AG20443 (cell line): ENCODE measurements at places on chromosomes 5 and 9.

DNA sequence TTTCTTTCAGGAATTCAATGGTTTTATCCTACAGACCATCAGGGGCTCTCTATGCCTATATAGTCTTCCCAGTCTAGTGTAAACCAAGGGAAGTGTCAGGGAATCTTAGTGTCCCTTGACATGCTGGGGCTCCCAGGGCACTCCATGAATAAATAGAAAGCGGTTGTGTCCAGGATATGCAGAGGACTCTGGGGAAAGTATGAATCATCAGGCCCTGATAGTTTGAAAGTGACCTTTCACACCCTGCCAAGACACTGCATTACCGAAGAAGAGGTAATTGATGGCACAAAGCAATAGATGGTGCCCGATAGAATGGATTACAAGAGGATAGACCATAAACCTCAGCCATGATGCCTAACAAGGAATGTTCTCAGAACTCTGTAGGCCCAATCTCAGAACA lies 163.3 kb upstream of the DAPK1 start:
- no peak for DNase-seq

- DNase-seq = no peak
These were observed 62.9 kb upstream of the IZUMO3 start for GRCh38 chr9:24608599-24608998.

- DNase-seq = no peak
These were observed 106.6 kb downstream of the COL23A1 start for GRCh38 chr5:178483620-178484019.

GRCh38 chr9:80649001-80649420 lies 1040.3 kb downstream of the TLE1 start:
- DNase-seq = peak; percentile 36

DNA sequence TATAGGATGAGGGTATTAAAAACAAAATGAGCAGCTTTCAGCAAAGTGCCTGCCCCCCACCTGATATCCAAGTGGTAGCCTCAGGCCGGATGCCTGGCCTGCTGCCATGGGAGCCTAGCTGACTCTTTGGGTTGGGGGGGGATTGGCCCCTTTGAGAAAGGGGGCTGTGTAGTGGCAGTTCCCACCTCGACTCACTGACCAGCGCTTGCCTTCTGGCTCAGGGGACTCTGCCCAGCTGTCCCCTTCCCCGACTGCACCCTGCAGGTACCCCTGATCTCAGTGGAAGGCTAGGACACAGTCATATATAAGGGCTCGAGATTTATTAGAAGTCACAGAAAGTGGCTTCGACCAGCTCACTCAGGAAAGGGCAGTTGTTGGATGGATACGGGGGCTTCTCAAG lies 1.5 kb upstream of the NEUROG1 start:
- no peak for DNase-seq

DNA sequence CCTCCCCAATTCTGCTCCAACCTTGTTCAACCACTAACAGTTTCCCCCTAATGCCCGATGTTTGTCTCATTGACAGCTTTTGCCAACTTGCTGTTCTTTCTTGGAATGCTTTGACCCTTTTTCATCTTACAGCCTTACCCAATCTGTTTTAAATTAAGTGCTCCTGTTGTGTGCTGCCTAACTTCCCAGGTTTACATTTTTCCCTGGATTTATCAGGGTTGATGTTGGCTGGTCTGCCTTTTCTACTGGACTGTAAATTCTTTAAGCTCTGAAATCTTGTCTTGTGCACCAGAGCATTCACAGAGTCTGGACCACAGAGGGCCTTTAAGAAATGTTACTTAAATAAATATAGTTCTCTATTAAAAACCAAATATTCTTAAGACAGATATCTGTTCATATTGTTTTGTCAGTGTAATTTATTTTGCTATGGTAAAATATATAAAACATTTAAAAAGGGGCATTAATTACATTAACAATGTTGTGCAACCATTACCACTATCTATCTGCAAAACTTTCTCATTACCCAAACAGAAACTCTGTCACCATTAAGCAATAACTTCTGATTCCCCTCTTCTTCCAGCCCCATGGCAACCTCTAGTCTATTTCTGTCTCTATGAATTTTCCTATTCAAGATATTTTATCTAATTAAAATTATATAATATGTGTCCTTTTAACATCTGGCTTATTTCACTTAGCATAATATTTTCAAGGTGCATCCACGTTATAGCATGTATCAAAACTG lies 73.0 kb downstream of the OSTF1 start:
- DNase-seq = no peak

DNA sequence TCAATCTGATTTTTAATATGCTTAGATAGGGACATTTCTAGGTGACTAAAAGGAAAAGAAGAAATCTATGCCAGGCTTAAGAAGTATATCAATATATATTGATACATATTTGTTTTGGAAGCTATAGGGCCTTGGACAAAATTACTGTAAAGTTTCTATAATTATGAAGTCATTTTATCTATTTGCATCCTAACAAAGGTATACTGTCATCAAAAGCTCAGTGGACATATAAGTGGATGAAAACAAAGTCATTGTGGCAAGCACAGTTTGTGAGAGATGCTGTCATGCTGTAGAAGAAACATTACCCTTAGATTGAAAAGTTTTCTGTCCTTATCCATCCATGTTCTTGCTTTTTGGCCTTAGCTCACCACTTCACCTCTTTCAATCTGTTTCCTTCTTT lies 140.3 kb upstream of the SPEF2 start:
- DNase-seq = no peak

DNA sequence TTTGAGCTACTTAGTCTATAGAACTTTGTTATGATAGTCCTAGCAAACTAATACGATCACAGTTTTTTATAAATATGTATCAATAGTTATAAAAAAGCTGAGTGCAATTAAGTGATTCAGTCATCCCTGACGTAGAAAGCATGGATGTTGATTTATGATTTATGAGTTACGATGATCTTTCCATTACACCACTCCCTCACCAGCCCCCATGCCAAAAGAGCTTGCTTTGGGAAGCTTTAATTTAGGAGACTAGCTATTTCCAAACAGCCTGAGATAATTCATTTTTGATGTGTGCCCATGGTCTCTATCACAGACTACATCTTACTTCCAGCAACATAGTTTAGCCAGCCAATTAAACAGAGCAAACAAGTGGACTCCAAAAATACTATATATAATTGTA lies 256.8 kb downstream of the GABRG2 start:
- no peak for DNase-seq

- DNase-seq = no peak
These were observed 105.2 kb downstream of the CDH10 start for GRCh38 chr5:24539613-24540012.

DNA sequence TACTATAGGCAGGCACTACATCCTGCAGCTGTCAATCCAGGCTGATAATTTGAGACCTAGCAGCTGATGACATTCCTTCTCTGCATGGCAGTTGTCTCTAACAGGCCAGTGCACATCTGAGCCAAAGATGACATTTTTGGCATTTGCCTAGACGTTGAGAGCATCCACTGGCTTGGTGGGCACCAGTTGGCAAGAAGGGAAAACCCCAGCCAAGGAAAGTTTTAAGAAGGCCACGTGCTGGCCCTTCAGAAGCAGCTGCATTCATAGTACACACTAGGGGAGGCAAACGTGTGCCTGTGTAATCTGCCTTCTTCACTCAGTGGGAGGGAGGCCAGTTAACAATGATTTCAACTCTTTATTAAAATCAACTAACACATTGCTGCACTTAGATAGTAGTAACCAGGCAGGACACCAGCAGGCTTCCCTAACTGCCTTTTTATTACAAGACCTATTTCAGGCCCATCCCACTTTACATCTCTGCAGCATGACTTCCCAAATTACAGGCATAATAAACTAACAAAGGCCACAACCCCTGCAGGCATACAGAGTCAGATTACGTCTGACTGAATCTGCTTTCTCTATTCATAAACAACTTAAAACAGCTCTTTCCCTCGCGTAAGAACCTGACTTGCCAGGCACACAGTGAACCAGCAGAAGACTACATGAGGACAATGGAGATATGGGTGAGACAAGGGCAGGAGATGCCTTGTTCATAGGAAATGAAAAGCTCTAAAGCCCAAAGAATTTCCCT lies 576.3 kb downstream of the PDE4D start:
- DNase-seq = no peak

DNA sequence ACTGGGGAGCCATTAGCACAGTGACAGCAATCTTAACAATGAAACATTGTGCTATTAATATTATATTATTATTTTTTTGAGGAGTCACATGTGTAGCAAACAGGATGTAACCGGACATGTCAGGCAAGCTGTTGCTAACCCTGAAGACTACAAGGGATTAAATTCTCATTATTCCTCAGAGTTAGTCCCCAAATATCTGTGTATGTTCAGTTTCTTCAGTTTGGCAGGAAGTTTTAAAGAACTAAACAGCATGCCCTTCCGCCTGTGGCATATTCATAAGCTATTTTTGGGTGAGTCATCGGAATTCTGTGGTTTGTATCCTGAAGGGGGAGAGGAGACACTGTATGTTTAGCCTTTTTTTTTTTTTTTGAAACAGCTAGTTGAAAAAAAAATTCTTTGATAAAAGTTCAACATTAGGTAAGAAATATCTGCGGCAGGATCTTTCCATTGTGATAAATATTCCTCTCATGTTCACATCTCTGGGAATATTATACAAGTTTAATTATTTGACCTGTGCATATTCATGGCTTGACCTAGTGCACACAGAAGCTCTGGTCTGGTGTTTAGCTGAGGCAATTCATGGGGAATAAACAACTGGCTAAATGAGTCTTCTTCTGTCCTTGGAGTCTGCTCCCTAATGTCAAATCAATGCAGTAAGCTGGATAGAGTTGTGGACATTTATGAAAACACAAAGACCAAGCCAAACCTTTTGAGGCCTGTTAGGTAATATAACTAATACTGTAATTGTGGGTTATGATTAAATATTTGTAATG lies 202.7 kb upstream of the CDKN2B start:
- DNase-seq = peak; percentile 84

- DNase-seq = no peak
These were observed 310.2 kb downstream of the ARHGAP26 start for GRCh38 chr5:143080407-143080806.

- DNase-seq = no peak
These were observed 574.2 kb downstream of the RAB3C start for GRCh38 chr5:59157068-59157467.

- no peak for DNase-seq
These were observed 21.5 kb downstream of the DCANP1 start for GRCh38 chr5:135425641-135426040.

DNA sequence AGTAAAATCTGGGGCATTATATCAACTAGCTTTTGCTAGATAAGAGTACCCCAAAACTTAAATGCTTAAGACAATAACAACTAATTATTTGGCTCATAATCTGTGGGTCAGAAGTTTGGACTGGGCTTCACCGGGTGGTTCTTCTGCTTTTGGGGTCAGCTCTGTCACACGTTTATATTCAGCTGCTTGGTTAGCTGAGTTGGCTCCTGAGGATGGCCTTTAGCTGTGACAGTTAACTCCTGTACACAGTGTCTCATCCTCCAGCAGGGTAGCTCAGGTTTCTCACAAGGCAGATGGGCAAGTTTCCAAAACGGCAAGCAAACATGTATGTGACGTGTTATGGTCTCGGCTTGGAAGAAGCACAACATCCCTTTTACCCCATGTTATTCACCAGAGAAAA lies 488.2 kb downstream of the TLE4 start:
- DNase-seq = no peak

DNA sequence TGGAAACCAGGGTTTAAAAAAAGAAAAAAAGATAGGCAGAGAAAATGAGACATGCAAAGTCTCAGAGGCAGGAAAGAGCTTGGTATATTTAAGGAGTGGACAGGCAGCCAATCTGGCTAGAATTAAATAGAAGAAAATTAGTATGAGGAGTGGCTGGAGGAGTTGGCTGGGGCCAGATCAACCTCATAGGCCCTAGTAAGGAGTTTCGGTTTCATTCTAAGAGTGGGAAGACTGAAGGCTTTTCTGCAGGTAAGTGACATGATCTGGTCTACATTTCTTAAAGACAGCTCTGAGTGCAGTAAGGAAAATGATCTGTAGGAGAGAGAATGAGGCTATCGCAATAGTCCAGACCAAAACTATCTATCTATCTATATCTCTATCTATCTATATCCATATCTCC lies 27.5 kb downstream of the ADRB2 start:
- no peak for DNase-seq

DNA sequence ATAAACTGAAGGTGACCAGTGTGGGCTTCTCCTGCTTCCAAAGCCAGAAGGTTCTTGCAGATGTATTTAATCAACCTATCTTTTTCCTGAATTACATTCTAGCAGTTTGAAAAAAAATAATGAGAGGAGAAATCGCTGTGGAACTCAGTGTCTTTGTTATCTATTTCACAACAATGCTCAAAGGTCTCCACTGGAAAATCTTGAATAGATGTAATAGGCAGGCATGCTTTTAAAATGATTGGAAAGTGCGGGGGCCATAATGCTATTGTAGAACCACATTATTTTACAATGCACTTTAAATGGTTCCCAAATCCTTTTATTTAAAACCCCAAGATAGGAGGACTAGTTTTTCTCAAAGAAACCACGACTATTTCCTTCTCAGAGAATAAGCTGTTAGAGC lies 23.3 kb downstream of the ENC1 start:
- no peak for DNase-seq

- no peak for DNase-seq
These were observed 12.1 kb upstream of the SMAD5 start for GRCh38 chr5:136120529-136120928.

DNA sequence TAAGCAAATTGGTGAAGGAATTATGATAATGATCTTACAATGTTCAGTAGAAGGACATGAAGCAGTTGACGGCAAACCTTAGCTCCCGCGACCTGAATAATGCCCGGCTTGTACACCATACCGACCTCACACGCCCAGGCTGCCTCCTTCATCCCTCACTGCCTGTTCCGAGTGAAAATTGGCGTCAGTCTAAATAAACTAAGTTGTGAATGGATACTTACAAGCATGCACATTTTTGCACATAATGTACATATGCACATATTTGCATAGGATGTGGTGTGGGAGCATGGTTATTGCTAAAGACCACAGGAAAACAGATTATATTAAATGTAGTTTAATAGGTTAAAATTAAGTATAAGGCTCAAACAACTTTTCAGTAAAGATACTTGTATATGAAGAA lies 14.9 kb downstream of the OR2Y1 start:
- no peak for DNase-seq

DNA sequence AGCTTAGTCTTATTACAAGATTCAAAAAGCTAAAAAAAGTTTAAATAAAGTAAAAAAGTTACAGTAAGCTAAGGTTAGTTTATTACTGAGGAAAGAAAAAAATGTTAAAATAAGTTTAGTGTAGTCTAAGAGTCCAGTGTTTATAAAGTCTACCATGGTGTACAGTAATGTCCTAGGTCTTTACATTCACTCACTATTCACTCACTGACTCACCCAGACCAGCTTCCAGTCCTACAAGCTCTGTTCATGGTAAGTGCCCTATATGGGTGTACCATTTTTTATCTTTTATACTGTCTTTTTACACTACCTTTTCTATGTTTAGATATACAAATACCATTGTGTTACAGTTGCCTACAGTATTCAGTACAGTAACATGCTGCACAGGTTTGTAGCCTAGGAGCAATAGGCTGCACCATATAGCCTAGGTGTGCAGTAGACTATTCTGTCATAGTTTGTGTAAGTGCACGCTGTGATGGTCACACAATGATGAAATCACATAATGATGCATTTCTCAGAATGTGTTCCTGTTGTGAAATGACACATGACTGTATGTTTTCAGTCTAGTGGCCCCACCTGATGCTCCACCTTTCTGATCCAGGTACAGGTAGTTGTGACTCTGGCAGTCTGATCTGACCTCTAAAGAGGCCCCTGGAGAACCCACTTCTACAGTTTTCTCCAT lies 45.7 kb downstream of the SNX18 start:
- no peak for DNase-seq

- no peak for DNase-seq
These were observed 521.7 kb upstream of the CLINT1 start for GRCh38 chr5:158380661-158381060.
